ENCODE measurements at places on chromosomes 7 and 10.

GRCh38 chr10:32269343-32270100 is 77.4 kb downstream of the EPC1 start:
- DNase-seq, result no peak

GRCh38 chr10:49264177-49264677 is 34.7 kb upstream of the C10orf71 start:
- no peak for DNase-seq

DNA sequence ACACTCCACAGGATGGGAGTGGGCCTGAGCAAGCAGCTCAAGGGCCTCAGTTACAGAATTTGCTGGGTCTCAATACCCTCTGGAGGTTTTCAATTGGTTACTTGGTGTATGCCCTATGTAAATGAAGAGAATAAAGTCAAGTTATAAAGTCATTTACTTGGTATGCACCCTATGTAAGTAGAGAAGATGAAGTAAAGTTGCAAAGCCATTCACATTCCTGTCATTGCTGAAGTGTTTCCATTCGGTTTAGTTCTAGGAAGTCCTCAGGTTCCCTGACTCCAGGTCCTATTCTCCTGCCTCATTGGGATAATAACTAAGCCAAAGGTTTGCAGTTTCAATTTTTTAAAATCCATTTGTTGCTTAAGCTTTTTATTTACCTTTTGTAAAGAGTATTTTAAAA is 272.6 kb upstream of the NPSR1 start:
- DNase-seq, result no peak

DNA sequence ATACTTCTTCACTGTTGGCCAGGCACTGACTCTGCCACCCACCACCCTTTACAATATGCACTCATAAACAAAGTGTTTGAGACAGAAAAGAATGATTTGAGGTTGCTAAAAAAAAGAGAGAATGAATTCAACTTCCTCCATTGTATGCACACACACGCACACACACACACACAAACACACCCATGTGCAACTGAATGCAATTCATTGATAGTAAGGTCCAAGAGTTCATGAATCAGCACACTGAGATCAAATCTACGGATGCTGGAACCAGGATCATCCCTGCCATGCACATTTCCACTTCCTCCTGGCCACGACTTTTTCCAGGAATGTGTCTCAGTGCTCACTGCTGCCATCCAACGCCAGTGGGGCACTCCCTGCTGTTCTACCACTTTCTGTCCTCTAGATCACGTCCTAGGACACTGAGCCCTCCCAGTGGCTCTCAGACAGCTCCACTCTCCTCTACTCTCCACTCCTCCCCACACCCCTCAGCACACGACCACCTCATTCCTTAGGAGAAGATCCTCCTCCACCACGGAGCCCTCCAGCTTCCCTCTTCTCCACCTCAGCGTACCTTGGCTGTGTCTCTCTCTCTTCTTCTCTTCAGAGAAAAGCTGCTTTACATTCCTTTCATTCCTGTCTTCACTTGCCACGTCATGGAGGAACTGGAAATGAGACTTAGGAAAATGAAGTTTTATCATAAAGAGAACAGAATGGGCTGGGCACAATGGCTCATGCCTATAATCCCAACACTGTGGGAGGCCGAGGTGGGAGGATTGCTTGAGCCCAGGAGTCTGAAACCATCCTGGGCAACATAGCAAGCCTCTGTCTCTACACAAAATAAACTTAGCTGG is 12.0 kb upstream of the TMEM213 start:
- DNase-seq, result peak; percentile 15

DNA sequence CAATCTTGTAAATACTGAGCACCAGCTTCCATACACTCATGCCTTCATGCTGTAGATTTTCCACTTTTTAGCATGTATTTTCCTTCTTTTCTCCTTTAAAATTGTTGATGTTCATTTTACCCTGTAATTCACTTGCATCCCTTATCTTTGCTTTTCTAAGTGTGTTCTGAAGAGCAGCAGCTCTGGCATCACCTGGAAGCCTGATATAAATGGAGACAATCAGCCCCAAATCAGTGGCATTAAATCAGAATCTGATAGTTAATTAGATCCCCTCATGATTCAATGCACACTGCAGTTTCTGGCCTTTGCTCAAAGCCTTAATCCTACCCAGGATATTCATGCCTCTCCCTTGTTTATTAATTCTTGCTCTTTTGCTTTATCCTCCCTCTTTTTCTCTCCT is 942.4 kb downstream of the XPNPEP1 start:
- DNase-seq, result no peak

GRCh38 chr10:72567889-72568640 is 57.8 kb downstream of the MICU1 start:
- peak; percentile 41 for DNase-seq

DNA sequence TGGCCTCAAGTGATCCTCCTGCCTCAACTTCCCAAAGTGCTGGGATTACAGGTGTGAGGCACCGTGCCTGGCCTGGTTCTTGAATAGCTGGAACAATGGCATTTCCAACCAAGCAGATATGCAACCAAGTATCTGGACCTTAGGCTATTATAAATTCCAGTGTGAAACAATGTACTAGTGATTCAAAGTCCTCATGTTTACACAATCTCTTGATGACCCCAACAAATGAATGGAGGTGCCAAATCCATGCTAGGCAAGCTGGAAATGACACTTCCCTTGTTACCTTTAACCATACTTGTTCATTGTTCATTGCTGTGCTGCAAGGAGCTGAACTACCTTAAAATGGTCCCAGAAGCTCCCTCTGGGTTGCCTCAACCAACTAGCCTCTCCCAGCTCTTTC is 282.2 kb upstream of the KLF14 start:
- DNase-seq, result no peak

DNA sequence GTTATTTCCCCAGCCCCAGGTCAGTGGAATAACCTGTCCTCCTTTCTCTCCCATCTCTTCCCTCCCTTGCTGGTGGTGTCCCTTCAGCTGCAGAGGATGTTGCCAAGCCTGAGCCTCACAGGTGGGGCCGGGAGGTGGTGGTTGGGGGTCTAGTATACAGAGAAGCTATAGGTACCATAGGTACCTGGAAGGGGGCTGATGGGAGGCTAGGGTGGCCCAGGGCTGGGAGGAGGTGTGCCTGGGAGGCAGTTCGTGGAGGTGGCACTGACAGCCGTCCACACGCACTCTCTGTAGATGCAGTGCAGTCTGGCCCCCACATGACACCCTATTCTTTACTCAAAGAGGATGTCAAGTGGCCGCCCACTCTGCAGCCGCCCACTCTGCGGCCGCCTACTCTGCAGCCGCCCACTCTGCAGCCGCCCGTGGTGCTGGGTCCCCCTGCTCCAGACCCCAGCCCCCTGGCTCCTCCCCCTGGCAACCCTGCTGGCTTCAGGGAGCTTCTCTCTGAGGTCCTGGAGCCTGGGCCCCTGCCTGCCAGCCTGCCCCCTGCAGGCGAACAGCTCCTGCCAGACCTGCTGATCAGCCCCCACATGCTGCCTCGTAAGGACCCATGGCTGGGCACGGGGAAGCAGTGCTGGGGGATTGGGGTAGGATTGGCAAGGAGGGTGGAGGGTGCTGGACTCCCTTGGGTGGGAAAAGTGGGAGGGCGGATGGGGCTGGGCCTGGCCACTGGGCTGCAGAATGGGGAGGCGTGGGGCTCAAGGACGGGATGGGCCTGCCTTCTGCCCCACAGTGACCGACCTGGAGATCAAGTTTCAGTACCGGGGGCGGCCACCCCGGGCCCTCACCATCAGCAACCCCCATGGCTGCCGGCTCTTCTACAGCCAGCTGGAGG is 9.5 kb downstream of the IRF5 start:
- no peak for DNase-seq

DNA sequence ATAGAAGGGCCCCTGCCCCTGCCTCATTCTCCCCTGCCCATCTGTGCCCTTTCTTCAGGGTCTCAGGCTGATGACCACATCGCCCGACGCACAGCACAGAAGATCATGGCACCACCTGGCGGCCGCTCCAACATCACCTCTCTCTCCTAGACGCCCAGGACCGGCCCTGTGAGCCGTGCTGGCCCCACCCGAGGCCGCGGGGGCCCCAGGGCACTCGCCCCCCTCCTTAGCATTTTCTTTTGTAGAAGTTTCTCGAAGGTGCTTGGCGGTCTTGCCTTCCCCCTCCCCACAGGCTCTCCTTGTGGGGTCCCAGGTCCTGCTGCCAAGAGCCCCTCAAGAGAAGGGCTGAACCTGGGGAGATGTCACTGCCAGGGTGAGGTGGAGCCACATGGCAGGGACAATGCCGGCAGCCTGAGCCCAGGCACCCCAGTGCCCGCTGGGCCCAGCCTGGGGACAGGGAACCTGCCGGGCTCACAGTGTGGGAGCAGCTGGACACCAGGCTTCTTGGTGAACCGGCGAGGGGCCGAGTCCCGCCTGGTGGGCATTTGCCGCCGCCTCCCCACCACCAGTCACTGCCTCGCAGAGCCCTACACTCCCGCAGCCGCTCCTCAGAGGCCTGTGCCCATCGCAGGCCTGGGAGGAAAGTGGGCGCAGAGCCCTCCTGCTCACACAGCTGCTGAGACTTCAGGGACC is 18.2 kb downstream of the DPYSL4 start:
- no peak for DNase-seq

- no peak for DNase-seq
Measured at GRCh38 chr10:67665491-67665890, 30.5 kb downstream of the CTNNA3 start.

GRCh38 chr10:62115842-62116241 is 152.8 kb downstream of the RTKN2 start:
- no peak for DNase-seq

GRCh38 chr7:149720372-149721083 is 52.9 kb downstream of the ZNF467 start:
- DNase-seq, result peak; percentile 43

GRCh38 chr7:45918556-45918955 is 2.5 kb downstream of the IGFBP3 start:
- no peak for DNase-seq

DNA sequence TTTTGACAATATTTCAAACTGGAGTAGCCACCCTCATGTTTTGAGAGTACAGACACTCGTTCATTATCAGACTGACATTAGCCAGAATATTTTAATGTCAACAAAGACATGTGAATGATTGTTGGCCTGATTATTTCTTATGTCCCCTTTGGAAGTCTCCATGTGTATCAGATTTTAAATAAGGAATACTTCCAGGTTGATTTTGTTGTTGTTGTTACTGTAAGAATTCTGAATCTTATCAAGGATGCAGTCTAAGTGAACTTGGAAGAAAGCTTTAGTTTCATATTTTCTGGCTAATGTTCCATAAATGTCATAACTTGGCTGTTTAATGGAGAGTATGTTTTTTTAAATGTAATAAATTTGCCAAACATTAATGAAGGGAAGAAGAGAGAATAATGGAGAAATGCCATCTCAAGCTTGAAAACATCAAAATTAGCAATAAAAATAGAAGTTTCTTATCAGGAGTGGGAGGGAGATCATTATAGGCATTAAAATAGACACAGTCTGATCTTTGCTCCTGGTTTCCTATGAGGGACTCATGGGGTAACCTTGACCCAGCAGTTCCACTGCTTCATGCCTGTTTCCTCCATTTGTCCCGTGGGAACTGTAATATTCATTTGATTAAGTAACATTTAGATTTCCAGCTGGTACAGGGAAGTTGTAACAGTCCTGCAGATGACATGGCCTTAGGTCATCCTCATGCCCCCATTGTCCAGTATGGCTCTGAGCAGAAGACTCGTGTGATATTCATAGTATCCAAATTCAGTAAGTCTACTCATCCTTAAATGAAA is 122.4 kb upstream of the KIAA1217 start:
- no peak for DNase-seq

DNA sequence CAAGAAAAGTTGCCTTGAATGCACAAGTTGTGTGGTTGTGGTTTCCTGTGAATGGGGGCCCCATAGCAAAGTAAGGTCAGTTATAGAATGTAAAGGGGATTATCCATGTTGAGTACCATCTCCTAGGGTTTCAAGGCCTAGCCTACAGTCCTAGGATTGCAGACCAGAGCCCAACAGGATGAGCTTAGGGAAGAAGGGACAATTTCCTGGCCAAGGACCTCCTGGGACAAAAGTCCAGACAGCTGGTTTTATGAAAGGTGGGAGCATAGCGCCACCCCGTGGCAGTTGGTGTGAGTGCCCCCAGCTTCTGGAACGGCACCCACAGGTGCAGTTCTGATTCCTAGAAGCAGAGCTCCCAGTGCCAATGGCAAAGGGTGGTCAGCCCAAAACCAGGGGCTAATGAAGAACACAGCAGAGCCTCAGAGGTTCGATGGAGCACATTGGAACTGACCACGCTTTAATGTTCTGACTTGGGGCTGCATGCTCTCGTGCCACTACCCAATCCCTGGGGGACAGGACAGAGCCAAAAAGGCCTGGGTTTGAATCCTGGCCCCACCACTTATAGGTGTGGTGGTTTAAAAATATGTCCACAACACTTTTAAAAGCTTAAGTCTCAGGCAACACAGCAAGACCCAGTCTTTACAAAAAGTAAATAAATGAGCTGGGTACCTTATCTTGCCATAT is 25.8 kb upstream of the TMEM120A start:
- DNase-seq, result peak; percentile 80

DNA sequence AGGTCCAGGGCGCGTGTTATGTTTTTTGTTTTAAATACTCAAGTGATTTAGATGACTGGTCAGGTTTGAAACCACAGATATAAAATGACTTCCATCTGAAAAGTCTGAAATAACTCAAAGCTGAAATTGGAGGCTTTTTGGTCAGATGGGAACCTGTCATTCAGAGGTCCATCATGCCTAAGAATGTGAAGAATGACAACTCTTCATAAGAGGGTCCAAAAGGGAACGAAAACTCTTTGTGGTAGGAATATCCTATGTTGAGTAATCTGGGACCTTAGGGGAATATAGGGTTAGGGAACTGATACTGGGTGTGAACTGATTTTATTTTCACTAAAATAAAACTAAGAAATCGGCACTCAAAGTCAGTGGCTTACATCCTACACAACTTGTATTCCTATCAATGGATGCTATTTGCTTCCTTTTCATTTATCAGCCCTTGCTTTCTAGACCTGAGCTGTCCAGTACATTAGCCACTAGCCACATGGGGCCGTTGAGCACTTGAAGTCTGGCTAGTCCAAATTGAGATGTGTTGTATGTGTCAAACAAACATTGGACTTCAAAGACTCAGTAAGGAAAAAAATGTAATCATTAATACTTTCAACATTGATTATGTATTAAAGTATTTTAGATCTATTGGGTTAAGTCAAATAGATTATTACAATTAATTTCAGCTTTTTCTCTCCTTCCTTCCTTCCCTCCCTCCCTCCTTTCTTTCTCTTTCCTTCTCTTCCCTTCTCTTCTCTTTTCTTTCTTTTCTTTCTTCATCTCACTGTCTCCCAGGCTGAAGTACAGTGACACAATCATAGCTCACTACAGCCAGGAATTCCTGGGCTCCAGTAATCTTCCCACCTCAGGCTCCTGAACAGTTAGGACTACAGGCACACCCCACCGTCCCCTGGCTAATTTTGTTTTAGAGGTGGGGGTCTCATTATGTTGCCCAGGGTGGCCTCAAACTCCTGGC is 56.5 kb upstream of the KDM7A start:
- DNase-seq, result no peak

DNA sequence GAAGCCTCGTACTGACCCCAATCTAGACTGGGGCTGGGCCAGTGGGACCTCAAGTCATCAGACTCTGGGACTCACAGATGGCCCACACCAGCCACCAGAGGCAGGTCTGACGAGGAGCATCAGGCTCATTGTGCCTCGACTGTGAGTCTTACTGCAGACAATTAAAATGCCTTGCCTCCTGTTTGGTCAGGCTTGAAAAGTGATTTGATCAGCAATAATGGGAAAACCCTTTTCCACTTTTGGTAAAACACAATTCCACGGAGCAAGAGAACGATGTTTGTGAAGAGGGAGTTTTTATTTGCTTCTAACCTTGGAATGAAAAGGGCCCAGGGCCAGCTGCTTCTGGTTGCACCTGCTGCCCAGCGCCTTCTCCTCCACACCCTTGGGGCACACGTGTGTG is 43.9 kb downstream of the C10orf143 start:
- no peak for DNase-seq

GRCh38 chr10:70354556-70354955 is 27.9 kb downstream of the LRRC20 start:
- no peak for DNase-seq

All from Caco-2 (cell line).